Left lung (tissue), 14 donors: ENCODE measurements at places on chromosomes 2 and 18. TPM values are rescaled to one million over a fixed set of nuclear protein-coding genes. Genes with fewer than 3 reads are reported as not detected.
A peak's percentile ranks its signal among the peaks of the same experiment; 100 is the strongest.

POTEC gene
- total RNA-seq: not detected

GRCh38 chr2:17101596-17101995, 416.6 kb downstream of the RAD51AP2 start:
- DNase-seq: no peak
- H3K27me3 ChIP-seq: no peaks in the 10 kb centered on the region

RFTN2 gene
- 10.2 TPM for total RNA-seq

DNA sequence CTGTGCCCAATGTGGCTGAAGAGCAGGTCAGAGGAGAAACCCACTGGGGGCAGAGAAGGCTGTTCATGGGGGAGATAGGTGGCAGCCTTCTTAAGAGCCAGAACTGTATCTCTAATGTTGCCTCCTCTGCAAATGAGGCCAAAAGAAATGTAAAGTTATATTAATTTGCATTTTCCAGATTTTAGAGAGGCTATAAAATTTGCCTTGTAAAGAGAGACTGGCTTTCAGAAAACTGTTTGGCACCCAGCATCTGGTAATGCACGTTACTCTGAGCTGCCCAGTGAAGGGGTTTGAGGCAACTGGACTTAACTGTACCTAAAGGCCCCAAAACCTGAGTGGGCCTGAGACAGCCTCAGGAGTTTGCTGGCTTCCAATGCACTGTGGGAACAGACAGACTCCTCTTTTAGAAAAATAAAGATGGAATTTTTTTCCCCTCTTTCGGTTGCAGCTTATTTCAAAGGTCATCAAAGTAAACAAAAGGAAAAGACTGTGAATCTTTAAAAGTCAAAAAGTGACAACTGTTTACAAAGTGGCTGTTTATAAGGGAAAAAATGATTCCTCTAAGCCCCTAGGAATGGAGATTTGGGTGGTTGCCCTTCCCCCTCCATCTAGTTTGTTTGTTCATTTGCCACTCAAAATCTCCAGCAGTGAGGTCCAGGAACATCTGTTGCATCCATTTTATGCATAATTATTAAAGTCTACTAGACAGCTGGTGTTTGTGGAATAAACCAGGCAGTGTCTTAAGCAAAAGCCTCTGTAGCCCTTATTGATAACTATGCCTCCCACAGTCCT, 132.2 kb upstream of the ZFP36L2 start:
- DNase-seq: peak; percentile 77
- no peaks in the 10 kb centered on the region for H3K27me3 ChIP-seq
- H3K27ac ChIP-seq: no peak overlapping the region
- no peak overlapping the region for H3K4me3 ChIP-seq
- H3K4me1 ChIP-seq: no peaks in the 10 kb centered on the region

IL36RN gene
- total RNA-seq: not detected

- peak; percentile 71 for DNase-seq
- no peak overlapping the region for H3K27ac ChIP-seq
- H3K27me3 ChIP-seq: no peaks in the 10 kb centered on the region
- H3K4me3 ChIP-seq: no peak overlapping the region
- H3K36me3 ChIP-seq: no peaks in the 10 kb centered on the region
- H3K4me1 ChIP-seq: peaks cover 8% of the 10 kb centered on the region
Observed at GRCh38 chr2:3459185-3460015, 59.9 kb downstream of the ADI1 start.

GRCh38 chr2:163737563-163737962, 1.8 kb upstream of the FIGN start:
- no peak overlapping the region for H3K27ac ChIP-seq
- no peaks in the 10 kb centered on the region for H3K4me1 ChIP-seq
- no peak overlapping the region for H3K4me3 ChIP-seq
- no peak for DNase-seq

LOXHD1 gene
- 0.52 TPM for total RNA-seq

DNA sequence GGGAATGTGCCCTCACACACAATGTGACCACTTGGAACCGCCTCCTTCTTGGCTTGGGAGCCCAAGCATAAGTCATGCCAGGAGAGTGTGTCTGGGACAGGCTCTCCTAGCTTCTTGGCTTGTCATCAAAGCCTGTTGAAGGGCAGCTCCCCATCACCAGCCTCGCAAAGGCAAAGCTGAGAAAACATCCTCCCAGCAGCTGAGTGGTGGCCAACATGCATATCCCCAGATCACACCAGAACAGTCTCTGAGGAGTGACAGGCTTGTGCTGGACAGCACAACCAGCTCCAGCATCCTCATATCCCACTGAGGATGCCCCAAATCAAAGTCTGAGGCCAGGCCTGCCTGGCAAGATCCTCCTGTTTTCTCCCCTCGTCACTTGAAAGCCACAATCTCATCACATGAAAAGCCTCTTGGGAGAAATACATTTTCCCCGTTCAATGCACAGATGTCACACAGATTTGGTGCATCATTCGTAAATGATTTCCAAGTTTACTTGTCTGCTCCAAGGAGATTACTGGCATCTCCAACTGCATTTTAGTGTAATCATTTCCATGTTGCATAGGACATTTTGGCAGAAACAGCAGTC, 269.3 kb downstream of the TTC32 start:
- no peak overlapping the region for H3K4me3 ChIP-seq
- peak; percentile 74 for DNase-seq
- no peak overlapping the region for H3K27ac ChIP-seq
- no peaks in the 10 kb centered on the region for H3K27me3 ChIP-seq

GRCh38 chr2:8805278-8806210, 31.9 kb downstream of the KIDINS220 start:
- no peak overlapping the region for H3K4me3 ChIP-seq
- no peak for DNase-seq
- peak overlapping the region; percentile 29 for H3K27ac ChIP-seq
- peaks cover 3% of the 10 kb centered on the region for H3K36me3 ChIP-seq

VIL1 gene
- total RNA-seq: not detected

DNA sequence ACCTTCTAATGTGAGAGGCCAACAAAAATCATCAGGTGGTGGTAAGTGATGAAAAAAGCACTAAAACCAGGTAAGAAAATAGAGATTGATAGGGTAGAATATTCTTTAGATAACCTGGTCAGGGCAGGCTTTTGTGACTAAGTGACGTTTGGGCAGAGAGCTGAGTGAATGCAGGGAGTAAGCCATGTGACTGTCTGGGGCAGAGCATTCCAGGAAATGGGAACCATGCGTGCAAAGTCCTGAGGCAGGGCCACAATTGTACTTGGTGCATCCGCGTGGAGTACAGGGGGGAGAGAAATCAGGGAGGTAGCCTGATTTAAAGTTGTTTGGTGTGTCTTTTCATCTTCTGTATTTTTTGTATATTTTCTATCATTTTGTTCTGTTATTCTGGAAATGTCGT, 102.5 kb downstream of the LYPD6B start:
- H3K27me3 ChIP-seq: no peaks in the 10 kb centered on the region
- no peak overlapping the region for H3K4me3 ChIP-seq
- DNase-seq: no peak
- H3K4me1 ChIP-seq: no peaks in the 10 kb centered on the region

CHRNG gene
- total RNA-seq: not detected

RUFY4 gene
- not detected for total RNA-seq

SLC9A4 gene
- not detected for total RNA-seq

RPIA gene
- 18.5 TPM for total RNA-seq

GRCh38 chr2:153622285-153622684, 143.7 kb upstream of the RPRM start:
- DNase-seq: no peak
- no peaks in the 10 kb centered on the region for H3K4me1 ChIP-seq
- no peak overlapping the region for H3K4me3 ChIP-seq
- H3K27ac ChIP-seq: no peak overlapping the region
- no peaks in the 10 kb centered on the region for H3K27me3 ChIP-seq
- no peaks in the 10 kb centered on the region for H3K36me3 ChIP-seq

- H3K27me3 ChIP-seq: no peaks in the 10 kb centered on the region
- H3K27ac ChIP-seq: no peak overlapping the region
- H3K4me3 ChIP-seq: no peak overlapping the region
- DNase-seq: peak; percentile 27
- no peaks in the 10 kb centered on the region for H3K36me3 ChIP-seq
Observed at GRCh38 chr18:34661464-34662087, 48.5 kb upstream of the DTNA start.

MTLN gene
- total RNA-seq: 57.0 TPM

- no peak overlapping the region for H3K4me3 ChIP-seq
- no peaks in the 10 kb centered on the region for H3K27me3 ChIP-seq
- no peak for DNase-seq
- peak overlapping the region; percentile 45 for H3K27ac ChIP-seq
- H3K4me1 ChIP-seq: peaks cover 6% of the 10 kb centered on the region
- no peaks in the 10 kb centered on the region for H3K36me3 ChIP-seq
Observed at GRCh38 chr2:190791976-190792575, 88.5 kb upstream of the GLS start.

DNA sequence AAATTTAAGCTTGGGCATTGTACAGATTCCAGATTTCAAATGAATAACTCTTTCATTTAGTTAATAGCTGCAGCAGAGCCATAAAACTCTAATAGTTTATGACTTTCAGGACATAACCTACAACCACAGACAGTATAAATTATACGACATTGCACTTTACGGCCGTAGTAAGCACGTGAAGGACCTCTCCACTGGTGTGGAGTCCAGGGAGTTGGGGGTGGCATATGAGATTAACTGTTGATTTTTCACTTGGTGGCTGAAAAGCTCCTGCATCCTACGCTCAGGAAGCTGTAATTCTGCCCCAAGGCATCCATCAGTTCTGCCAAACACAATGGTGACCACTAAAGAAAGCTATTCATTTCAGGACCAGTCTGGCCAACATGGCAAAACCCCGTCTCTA, 376.2 kb downstream of the SOX11 start:
- H3K4me3 ChIP-seq: no peak overlapping the region
- DNase-seq: no peak
- H3K36me3 ChIP-seq: no peaks in the 10 kb centered on the region
- no peak overlapping the region for H3K27ac ChIP-seq
- H3K4me1 ChIP-seq: no peaks in the 10 kb centered on the region
- H3K27me3 ChIP-seq: no peaks in the 10 kb centered on the region

RNU2-63P gene
- not detected for total RNA-seq

DSC3 gene
- total RNA-seq: not detected

PDCD1 gene
- 1.1 TPM for total RNA-seq

GRCh38 chr2:167471332-167471731, 583.1 kb downstream of the XIRP2 start:
- H3K27me3 ChIP-seq: no peaks in the 10 kb centered on the region
- H3K4me1 ChIP-seq: no peaks in the 10 kb centered on the region
- DNase-seq: no peak
- no peak overlapping the region for H3K27ac ChIP-seq

- H3K36me3 ChIP-seq: no peaks in the 10 kb centered on the region
- peak; percentile 60 for DNase-seq
- H3K27ac ChIP-seq: no peak overlapping the region
- no peaks in the 10 kb centered on the region for H3K27me3 ChIP-seq
- peak overlapping the region; percentile 57 for H3K4me3 ChIP-seq
Observed at GRCh38 chr2:109611467-109612095, 2.2 kb downstream of the SEPTIN10 start.

GRCh38 chr2:217916504-217917254, 86.1 kb downstream of the TNS1 start:
- no peak overlapping the region for H3K4me3 ChIP-seq
- H3K36me3 ChIP-seq: no peaks in the 10 kb centered on the region
- no peak for DNase-seq
- peaks cover 75% of the 10 kb centered on the region for H3K4me1 ChIP-seq
- H3K27me3 ChIP-seq: no peaks in the 10 kb centered on the region

GRCh38 chr2:134778372-134778771, 59.6 kb upstream of the TMEM163 start:
- H3K27me3 ChIP-seq: no peaks in the 10 kb centered on the region
- H3K27ac ChIP-seq: no peak overlapping the region
- H3K36me3 ChIP-seq: no peaks in the 10 kb centered on the region
- H3K4me3 ChIP-seq: no peak overlapping the region
- DNase-seq: no peak

FZD7 gene
- 17.6 TPM for total RNA-seq

GRCh38 chr18:79169958-79170555, 100.9 kb downstream of the ATP9B start:
- no peaks in the 10 kb centered on the region for H3K27me3 ChIP-seq
- H3K4me3 ChIP-seq: no peak overlapping the region
- H3K27ac ChIP-seq: peak overlapping the region; percentile 2
- no peaks in the 10 kb centered on the region for H3K36me3 ChIP-seq
- H3K4me1 ChIP-seq: no peaks in the 10 kb centered on the region

DNA sequence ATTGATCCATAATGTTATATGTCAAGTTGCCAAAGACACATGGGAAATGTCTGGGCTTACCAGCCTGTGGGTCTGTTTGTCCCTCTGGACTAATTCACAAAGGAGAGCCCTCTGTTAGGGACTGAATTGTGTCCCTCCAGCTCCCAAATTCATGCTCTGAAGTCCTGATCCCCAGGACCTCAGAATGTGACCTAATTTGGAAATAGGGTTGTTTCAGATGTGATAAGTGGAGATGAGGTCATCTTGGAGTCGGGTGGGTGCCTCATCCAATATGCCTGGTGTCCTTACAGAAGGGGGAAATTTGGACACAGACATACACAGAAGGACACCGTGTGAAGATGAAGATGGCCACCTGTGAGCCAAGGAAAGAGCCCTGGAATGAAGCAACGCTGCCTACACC, 41.4 kb upstream of the ROCK2 start:
- no peaks in the 10 kb centered on the region for H3K36me3 ChIP-seq
- no peak overlapping the region for H3K27ac ChIP-seq
- no peaks in the 10 kb centered on the region for H3K27me3 ChIP-seq
- H3K4me3 ChIP-seq: no peak overlapping the region
- peaks cover 16% of the 10 kb centered on the region for H3K4me1 ChIP-seq
- DNase-seq: no peak

CEBPZOS gene
- total RNA-seq: 33.1 TPM
